ENCODE measurements at places on chromosomes 4 and X. TPM values are rescaled to one million over a fixed set of nuclear protein-coding genes. Genes with fewer than 3 reads are reported as not detected.

DNA sequence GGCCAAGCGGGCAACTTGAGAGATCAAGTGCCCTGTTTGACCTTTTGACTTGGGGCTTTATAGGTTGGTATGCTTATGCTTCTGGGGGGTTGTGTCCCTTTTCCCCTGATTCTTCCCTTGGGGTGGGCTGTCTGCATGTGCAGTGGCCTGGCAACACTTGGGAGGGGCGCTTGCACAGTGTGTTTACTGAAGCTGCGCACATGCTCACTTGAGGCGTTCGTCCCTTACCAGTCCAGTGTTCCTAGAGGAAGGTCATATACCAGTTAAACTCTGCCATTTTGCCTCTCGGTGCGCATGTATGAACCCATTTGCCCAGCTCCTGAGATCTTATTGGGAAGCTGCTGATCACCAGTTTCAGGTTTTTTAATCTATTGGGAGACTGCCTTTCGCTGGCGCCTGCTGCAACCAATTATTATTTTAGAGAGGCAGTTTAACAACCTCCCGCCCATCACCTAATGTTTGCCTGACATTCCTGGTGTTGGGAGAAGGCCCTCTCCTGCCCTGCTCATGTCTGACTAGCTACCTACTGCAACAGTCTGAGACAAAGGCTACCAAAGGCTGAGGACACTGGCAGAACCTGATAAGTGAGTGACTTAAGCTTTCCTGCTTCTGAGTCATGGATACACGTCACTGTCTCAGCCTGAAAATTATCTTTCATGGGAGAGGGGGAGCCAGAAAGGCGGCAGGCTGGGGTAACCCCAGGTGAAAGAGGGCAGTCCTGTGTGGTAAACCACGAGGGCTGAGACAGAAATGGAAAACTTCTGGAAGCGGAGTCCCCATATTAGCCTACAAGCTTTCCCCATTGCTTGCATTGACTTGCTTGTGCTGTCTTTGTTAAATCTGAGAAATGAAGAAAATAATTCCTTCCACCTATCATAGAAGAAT lies 97.6 kb downstream of the CPE start:
- H3K27ac ChIP-seq: no peak overlapping the region
- no peak for DNase-seq
- H3K4me1 ChIP-seq: no peaks in the 10 kb centered on the region

DNA sequence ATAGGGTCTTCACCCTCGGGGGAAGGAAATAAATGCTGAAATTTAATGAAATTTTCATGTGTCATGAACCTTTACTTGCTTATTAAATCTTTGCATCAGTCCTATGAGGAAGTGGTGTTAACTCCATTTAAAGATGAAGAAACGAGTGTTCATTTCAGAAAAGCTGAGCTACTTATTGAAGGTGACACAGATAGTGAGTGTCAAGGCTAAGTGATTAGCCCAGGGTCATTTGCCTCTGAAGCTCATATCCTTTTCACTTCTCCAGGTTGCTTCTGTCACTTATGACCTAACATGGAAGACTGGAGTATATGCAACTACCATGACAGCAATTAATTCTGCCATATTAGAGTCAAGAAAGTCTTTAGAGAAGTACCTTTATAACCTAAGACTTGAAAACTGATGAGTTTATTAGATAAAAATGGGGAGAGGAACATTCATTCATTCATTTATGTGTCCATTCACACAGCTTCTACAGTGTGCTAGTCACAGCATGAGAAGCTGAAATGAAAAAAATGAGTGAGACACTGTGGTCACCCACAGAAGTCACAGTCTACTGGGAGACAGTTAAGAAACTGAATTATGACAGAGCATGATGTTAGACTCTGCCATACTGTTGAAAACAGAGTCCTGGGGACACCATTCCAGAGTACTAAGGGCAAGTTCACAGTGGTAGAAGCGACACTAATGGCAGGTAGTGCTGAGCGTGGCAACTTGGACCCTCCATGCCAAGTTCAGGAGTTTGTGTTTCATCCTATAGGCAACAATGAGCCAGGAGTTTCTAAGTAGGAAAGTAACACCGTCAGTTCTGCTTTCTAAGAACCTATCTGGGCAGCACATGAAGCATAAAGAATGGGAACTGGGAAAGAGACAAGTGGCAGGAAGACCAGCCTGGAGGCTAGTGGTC lies 21.3 kb downstream of the ALPK1 start:
- H3K36me3 ChIP-seq: peaks cover 9% of the 10 kb centered on the region
- no peak for DNase-seq
- no peaks in the 10 kb centered on the region for H3K27me3 ChIP-seq
- H3K27ac ChIP-seq: no peak overlapping the region
- H3K4me3 ChIP-seq: no peak overlapping the region
- peaks cover 26% of the 10 kb centered on the region for H3K4me1 ChIP-seq

DNA sequence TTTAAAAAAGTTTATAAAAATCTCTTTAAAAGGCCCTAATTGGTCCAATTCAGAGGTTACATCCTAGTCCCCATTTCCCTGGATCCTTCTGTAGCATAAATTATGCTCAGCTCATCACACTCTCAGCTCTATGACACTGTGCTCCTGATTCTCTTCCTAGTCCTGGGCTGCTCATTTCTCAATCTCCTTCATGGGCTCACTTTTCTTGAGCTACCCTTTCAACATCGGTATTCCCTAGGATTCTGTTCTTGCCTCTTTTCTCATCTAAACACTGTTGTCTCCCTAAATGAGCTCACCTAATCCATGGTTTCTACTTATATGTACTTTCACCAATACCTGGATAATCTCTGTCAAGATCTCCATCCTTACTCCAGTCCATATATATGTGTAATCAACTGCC lies 14.7 kb downstream of the KLHL15 start:
- no peaks in the 10 kb centered on the region for H3K27me3 ChIP-seq
- DNase-seq: no peak
- no peak overlapping the region for H3K4me3 ChIP-seq
- no peak overlapping the region for H3K27ac ChIP-seq

GRCh38 chr4:123215536-123215935 lies 181.1 kb upstream of the SPRY1 start:
- no peak overlapping the region for H3K27ac ChIP-seq
- no peaks in the 10 kb centered on the region for H3K27me3 ChIP-seq
- H3K36me3 ChIP-seq: peaks cover 3% of the 10 kb centered on the region

DNA sequence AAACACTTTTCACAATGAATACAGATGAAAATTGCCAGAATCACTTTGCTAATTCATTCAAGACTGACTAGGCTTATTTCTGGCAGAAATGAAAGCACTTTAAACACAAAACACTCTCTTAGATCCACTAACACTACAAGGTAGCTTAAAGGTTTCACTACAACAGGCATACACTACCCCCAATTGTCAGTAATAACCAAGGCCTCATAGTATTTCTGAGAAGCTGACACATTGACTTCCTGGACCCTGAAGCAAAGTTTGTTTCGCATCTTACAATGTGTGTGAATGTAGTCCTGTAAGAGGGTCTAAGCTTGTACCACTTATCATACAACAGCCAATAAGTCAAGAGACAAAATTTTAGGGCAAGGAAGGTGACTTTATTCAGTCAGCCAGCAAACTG lies 129.9 kb upstream of the FMR1 start:
- H3K4me1 ChIP-seq: no peaks in the 10 kb centered on the region
- no peak overlapping the region for H3K27ac ChIP-seq
- no peak overlapping the region for H3K4me3 ChIP-seq

DNA sequence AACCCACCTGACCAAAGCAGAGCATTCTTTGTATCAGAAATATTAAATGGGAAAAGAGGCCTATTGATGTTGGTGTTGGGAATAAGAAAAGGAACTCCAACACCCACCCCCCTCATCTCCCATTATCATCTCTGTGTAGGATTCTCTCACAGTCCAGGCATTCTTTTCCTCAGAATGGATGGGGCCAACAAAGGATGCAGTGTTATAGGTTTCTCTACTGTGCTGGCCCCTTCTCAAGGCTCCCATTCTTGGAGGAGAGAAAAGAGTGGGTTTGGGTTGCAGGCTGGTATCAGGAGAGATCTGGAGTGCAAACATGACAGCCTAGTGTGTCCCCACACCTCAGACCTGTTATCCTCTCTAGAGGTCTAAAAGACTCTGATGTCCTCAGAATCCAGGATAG lies 59.6 kb downstream of the UGT8 start:
- H3K4me1 ChIP-seq: no peaks in the 10 kb centered on the region
- no peak overlapping the region for H3K27ac ChIP-seq
- no peak for DNase-seq
- no peak overlapping the region for H3K4me3 ChIP-seq
- no peaks in the 10 kb centered on the region for H3K36me3 ChIP-seq
- H3K27me3 ChIP-seq: peaks cover 17% of the 10 kb centered on the region

DNA sequence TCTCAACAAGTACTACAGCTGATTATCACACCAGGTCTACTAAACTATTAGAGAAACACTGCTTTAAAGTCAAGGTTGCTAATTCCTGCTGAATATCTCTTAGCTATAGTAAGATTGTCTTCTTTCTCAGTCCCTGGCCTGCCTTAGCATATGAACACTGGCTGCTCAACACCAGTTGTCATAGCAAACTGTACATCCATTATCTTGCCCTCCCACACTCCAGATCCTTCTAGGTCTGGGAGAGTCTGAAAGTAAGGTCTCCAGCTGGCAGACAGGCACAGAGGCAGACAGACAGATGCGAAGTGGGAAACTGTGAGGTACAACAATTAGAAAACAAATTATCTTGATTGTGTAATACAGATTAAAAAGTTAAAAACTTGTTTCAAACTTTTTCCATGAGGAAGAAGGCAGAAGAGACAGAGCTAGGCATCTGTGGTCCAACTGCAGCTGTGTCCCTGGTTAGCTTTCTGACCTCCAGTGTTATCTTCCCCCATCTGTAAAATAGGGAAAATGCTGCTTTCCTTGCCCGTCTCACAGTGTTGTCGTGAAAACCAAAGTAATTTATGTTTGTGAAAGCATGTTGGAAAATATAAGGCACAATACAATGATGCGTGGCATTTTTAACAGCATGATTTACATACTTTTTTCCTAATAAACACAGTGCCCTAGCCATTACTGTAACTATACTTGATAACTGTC lies 133.8 kb downstream of the KLHL13 start:
- H3K36me3 ChIP-seq: no peaks in the 10 kb centered on the region

DNA sequence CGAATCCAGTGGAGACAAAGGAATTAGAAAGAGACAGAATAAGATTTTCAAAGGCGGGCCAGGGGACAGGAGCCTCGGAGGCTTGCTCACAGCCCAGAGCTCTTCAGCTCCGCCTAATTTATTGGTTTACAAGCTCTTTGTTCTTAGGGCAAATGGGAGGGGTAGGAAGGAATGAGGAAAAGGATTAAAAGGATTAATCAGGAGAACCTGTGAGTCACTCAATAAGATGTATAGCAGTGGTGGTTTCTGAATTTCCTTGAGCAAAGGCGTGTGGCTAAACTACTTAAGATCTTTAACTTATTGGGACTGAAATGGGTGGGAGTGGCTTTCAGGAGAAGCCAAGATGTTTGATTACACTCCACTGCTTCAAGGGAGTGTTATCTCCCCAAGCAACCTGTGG lies 456.0 kb upstream of the SPANXN1 start:
- no peak overlapping the region for H3K27ac ChIP-seq
- H3K4me3 ChIP-seq: no peak overlapping the region
- DNase-seq: no peak
- no peaks in the 10 kb centered on the region for H3K4me1 ChIP-seq

DNA sequence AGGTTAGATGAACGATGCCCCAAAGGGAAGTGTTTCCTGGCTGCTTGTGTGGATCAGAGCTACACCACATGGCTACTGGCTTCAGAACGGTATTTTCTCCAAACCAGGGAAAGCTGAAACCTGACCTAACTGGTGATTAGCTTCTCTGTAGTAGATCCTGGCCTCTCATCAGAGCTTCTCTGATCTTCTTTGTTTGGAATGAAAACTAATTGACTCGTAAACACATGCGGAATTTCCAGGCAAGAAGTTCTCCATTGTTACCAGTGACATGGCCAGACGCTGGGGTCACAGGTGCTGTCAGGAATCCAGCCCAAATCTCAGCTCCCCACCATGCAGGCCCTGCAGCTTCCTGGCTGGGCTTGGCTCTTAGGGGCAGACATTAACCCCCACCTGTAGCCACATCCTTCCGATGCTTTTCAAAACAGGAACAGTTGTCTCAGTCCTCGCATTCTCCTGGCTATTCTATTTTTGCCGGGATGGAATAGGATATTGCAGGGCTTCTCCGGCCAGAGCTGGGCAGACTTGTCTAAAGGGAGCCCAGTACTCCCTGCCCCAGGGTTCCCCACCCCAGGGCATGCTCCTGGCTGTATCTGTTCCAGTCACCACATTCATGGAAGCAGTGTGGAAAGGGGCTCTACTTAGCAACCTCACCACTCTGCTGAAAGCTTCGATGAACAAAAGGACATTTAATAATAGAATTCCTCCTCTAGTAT lies 305.4 kb upstream of the F9 start:
- DNase-seq: no peak
- no peaks in the 10 kb centered on the region for H3K36me3 ChIP-seq
- H3K27ac ChIP-seq: no peak overlapping the region
- no peak overlapping the region for H3K4me3 ChIP-seq
- H3K27me3 ChIP-seq: no peaks in the 10 kb centered on the region

DNA sequence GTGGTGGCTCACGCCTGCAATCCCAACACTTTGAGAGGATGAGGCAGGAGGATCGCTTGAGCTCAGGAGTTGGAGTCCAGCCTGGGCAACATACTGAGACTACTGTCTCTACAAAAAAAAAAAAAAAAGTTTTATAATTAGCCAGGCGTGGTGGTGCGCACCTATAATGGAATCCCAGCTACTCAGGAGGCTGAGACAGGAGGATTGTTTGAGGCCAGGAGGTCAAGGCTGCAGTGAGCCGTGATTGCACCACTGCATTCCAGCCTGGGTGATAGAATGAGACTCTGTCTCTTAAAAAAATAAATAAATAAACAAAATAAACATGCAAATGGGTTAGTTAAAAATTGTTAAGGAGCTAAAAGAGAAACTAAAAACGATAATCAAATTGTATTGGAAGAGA lies 7.7 kb downstream of the GLOD5 start:
- peaks cover 8% of the 10 kb centered on the region for H3K27me3 ChIP-seq
- H3K27ac ChIP-seq: no peak overlapping the region
- DNase-seq: no peak
- no peaks in the 10 kb centered on the region for H3K4me1 ChIP-seq
- H3K4me3 ChIP-seq: no peak overlapping the region

DNA sequence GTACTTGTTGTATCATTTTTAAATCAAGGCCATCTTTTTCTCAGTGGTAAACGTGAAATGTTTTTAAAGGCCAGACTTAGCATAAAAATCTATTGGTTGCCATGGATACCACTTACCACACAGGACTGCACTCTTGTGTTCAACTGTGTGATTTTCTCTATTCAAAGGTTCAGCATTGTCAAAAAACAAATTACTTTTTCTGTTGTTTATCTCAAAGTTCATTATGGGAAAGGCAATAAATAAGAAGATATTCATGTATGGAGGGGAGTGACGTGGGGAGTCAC lies 231.0 kb upstream of the GATB start:
- DNase-seq: no peak
- no peaks in the 10 kb centered on the region for H3K27me3 ChIP-seq
- no peak overlapping the region for H3K4me3 ChIP-seq
- peaks cover 3% of the 10 kb centered on the region for H3K36me3 ChIP-seq

Gene CCDC110
- total RNA-seq: not detected

Gene DRP2
- 0.94 TPM for total RNA-seq

Gene RBM46
- total RNA-seq: not detected

Measured in activated CD8-positive, alpha-beta memory T cell treated with anti-CD3 and anti-CD28 coated beads, Interleukin-2, amount 10 ng/mL, durations not matched to agents 7 days and 5 days (primary cell).